ENCODE measurements at places on chromosomes 16 and 17. TPM values are rescaled to one million over a fixed set of nuclear protein-coding genes. Genes with fewer than 3 reads are reported as not detected.

The P2RX1 gene
- 0.50 TPM for total RNA-seq

The HS3ST2 gene
- total RNA-seq, result not detected

The PNPO gene
- 125 TPM for total RNA-seq

The CBFA2T3 gene
- 2.5 TPM for total RNA-seq

The GP1BA gene
- total RNA-seq, result not detected

The ASGR2 gene
- 417 TPM for total RNA-seq

The MYCBPAP gene
- total RNA-seq, result not detected

The PRKCA gene
- total RNA-seq, result 15.0 TPM

The KRTAP2-3 gene
- not detected for total RNA-seq

The FOXL1 gene
- 0.15 TPM for total RNA-seq

The KCNJ2 gene
- 0.77 TPM for total RNA-seq

The WDR45B gene
- 27.7 TPM for total RNA-seq

The ABCA6 gene
- 149 TPM for total RNA-seq

The ZFPM1 gene
- total RNA-seq, result 7.1 TPM

The KRT14 gene
- total RNA-seq, result not detected

The MMP25 gene
- total RNA-seq, result 2.0 TPM

The MYOCD gene
- total RNA-seq, result 0.09 TPM

The TNS4 gene
- total RNA-seq, result not detected

The SAMD14 gene
- total RNA-seq, result 3.8 TPM

The TBC1D28 gene
- not detected for total RNA-seq

The TPSG1 gene
- 0.43 TPM for total RNA-seq

The SLFN12L gene
- 0.32 TPM for total RNA-seq

The ADAM11 gene
- 0.12 TPM for total RNA-seq

The SEPTIN1 gene
- total RNA-seq, result 0.81 TPM

The NPIPA5 gene
- total RNA-seq, result 5.5 TPM

Data from right lobe of liver (tissue), 6 donors.